ENCODE measurements at places on chromosomes 5 and 9.

DNA sequence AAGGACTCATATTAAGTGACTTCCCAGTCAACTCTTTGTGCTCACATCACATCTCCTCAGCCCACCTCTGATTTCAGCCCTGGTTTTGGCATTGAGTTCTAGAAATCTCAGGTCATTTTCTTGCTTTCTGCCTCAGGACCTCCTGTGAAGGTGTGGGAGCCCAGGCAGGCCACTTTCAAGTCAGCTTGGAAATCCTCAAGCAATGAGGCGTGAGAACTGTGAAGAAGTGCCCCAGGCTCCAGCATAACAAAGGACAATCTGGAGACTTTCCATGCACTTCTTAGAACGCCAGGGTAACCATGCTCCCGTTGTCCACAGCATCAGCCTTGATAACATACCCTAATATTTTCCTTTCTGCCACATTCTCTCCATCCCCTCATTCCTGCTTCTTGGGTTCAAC lies 131.2 kb upstream of the MAP3K1 start:
- DNase-seq = no peak

GRCh38 chr9:87973730-87974292 lies 522 bp downstream of the CDK20 start:
- DNase-seq = no peak

DNA sequence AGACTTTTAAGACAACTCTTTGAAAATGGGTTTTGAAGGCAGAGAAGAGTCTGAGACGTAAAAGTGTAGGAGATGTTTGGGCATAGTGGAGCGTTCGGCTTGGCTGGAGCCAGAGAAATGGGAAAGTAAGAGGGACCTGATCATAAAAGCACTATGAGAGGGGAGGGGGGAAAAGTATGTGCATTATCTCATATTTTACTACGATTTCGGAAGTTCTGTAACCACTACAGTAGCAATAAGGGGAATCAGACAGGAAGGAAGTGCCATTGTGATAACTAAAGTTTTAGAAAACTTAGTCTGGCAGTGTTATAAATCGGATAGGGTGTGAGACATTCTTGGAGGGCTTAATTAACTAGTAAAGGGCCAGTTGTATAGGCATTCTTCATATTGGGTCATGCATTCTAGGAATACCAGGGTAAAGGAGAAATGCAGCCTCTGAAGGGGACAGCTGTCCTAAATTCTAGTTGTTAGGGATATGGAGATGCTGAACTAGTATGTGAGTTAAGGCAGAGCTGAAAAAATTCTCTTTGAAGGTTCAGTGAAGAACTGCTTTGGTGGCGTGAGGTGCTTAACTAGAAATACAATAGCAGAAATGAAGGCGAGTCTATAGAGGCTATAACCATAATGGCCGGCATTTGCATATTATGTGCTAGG lies 83.8 kb upstream of the FREM1 start:
- DNase-seq = no peak

GRCh38 chr9:73229543-73229942 lies 77.9 kb downstream of the ANXA1 start:
- no peak for DNase-seq

GRCh38 chr5:90640484-90641059 lies 82.0 kb downstream of the ADGRV1 start:
- peak; percentile 61 for DNase-seq

GRCh38 chr5:89396278-89396954 lies 513.4 kb upstream of the MEF2C start:
- DNase-seq = no peak

- DNase-seq = no peak
These were observed 89.6 kb downstream of the KIF4B start for GRCh38 chr5:155103146-155103545.
